ENCODE measurements at places on chromosomes 7 and 10.

GRCh38 chr7:67738958-67739357 is 742.3 kb downstream of the TYW1 start:
- DNase-seq: no peak

GRCh38 chr10:121607310-121608055 is 9.2 kb upstream of the FGFR2 start:
- no peak for DNase-seq

GRCh38 chr10:97810446-97810845 is 38.6 kb upstream of the SFRP5 start:
- no peak for DNase-seq

GRCh38 chr10:14326581-14326980 is 4.1 kb downstream of the FRMD4A start:
- no peak for DNase-seq

DNA sequence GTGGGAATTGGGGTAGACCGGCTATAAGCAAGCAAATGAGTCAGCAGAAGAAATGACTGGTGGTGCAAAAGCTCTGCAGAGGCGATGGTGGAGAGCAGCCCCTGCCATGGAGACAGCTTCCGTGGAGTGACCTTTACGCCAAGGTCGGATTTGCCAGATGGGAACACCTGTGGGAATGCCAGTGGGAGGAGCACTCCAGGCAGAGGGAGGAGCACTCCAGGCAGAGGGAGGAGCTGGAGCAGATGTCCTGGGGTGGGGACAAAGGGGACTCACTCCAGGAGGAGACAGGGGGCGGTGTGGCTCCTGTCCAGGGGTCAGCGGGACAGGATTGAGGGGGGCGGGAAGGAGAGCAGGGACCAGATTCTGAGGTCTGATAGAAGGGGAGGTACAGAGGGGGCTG is 258.8 kb upstream of the CTBP2 start:
- DNase-seq: no peak

DNA sequence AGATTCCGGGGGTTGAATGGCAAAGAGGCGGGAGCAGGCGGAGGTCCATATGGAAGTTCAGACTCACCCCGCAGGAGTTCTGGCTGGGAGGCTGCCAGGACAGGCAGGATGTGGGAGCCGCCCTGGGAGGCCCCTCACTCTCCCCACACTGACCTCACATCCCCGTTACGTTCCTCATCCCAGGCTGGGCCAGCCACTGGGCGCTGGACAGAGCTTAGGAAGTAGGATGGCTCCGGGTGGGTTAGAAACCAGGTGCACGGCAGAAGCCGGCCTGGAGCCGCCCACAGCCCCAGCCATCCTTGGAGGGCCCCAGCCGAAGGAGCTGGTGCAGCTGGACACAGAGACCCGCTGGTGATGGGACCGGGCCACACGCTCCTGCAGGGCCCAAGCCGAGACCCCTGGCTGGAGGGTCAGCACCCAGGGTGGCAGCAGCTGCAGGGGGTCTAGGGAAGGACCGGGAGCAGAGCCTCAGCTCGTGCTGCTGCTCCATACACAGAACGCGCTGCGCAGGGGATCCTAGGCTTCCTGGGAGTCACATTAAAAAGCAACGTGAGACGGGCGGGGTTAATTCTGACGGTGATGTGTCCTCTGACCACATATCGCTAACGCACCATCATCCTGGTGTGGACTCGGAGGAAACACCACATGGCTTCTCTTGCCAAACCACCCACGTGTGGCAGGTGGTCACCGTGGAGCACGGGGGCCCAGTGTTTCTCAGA is 98.6 kb upstream of the DIP2C start:
- DNase-seq: no peak

Data from stimulated activated CD4-positive, alpha-beta T cell treated with anti-CD3 and anti-CD28 coated beads, Interleukin-2, amount 100 ng/mL, for 4 hours (primary cell).